AG04450 (cell line): ENCODE measurements at places on chromosomes 16 and 17.

GRCh38 chr17:12928736-12929135 lies 89.1 kb downstream of the ELAC2 start:
- DNase-seq: no peak

GRCh38 chr17:72661116-72661944 lies 431.2 kb downstream of the SLC39A11 start:
- no peak for DNase-seq

- no peak for DNase-seq
Measured at GRCh38 chr16:54284931-54285413, 1.6 kb downstream of the IRX3 start.

- DNase-seq: no peak
Measured at GRCh38 chr16:77373726-77374125, 61.1 kb downstream of the ADAMTS18 start.

- DNase-seq: no peak
Measured at GRCh38 chr17:13157656-13158055, 139.8 kb upstream of the ELAC2 start.

DNA sequence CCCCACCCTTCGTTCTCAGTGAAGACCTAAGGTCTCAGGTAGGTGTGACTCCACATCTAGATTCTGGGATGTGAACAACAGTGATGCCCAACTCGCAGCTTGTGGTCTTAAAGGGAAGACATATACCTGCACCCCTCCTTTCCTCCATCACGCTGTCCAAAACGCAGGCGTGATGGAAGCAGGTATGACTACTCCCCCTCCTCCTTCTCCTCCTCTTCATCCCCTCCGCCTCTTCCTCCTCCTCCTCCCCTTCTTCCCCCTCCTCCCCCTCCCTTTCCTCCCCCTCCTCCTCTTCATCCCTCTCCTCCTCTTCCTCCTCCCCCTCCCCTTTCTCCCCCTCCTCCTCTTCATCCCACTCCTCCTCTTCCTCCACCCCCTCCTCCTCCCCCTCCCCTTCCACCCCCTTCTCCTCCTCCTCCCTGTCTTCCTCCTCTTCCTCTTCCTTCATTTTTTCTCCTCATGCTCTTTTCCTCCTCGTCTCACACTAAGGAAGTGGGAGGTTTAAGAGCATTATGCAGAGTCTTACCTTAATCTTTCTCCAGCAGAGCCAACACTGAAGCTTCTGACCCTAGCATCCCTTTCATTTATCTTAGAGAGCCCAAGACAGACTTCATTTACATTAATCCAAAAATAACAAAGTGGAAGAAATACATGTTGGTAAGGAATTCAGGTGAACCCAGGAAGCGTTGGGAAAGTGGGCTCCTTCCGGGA lies 352.5 kb downstream of the FOXL1 start:
- no peak for DNase-seq

- DNase-seq: no peak
Measured at GRCh38 chr16:17258848-17259713, 211.7 kb downstream of the XYLT1 start.

GRCh38 chr16:71467810-71468209 lies 5.8 kb upstream of the ZNF23 start:
- DNase-seq: no peak

GRCh38 chr17:70254735-70255460 lies 85.6 kb downstream of the KCNJ2 start:
- DNase-seq: no peak

DNA sequence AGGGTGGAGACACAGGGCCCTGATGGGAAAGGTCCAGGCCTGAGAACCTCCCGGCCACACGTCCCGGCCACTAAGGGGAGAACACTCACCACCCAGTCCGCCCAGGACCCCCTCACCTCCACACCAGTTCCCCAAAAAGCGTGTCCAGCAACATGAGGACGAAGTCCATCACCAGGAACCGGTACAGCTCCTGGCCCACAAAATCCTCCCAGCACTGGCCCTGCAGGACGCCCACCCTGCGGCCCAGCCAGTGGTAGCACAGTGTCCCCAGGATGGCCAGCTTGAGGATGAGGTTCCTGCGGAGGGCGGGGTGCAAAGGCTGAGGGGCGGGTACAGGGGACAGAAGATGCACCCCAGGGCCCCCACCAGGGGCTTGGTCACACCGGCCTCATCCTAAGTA lies 8.0 kb downstream of the TMC6 start:
- DNase-seq: no peak

GRCh38 chr17:49557312-49558024 lies 18.2 kb upstream of the NXPH3 start:
- DNase-seq: no peak

- no peak for DNase-seq
Measured at GRCh38 chr17:46842835-46843234, 8.5 kb upstream of the WNT9B start.

DNA sequence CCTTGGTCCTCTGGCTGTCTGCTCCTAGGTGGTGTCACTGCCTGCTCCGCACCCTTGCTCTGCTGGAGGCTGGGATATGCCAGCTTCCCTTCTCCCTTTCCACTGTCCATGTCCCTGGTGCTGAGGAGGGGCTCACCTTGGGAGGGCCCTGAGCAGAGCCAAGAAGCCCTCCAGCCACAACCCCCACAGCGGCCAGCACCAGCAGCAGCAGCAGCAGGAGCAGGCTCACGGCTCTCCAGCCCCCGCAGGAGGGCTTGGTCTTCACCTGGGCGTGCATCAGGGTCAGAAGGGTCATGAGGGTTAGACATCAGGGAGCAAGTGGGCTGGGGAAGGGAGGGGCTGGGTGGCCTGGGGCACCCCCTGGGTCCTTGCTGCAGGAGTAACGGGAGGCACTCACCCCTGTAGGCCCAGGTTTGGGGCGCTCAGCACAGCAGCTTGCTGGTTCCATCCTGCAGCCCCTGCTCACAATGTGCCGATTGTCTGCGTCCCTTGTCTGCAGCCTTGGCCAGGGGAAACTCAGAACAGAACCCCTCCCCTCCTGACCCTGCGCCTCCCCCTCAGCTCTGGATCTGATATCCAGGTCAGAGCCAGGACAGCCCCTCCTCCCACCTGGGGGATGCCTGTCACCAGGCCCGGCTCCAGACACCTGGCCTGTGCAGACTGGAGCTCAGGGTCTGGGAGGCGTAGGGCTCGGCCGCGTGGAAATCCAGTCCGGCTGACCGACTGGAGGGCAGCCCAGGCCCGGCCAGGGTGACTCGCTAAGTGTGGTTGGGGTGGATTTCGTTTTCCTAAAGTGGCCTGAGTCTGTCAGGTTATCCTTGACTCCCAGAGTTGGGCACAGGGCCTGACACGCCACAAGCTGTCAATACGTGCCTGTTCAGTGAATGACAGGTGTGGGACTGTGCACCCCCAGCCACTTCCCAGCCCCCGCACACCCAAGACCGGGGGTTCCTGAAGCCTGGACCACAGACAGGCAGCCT lies at the start of gene BRICD5:
Gene BRICD5 (minus strand): TSS at position 478 of the 980 bp plus-strand sequence. CDS start 30 bp downstream, at position 448.
- no peak for DNase-seq

DNA sequence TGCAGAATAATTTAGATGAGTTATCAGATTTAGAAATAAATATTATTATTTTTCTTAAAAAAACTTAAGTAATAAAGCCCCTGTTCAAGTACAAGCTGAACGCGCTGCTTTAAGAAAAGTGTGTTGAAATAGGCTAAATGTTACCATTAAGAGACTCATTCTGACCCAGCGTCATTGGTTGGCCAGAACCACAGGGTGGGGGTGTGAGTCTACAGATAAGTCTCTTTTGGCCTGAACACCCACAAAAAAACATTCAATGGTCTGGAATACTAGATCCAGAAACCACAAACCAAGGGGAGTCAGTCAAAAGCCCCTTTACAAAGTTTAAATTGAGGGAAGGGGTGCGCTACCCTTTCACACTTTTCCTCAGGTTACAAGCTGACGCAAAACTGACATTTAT lies 776.1 kb downstream of the KCNJ2 start:
- DNase-seq: no peak

- DNase-seq: no peak
Measured at GRCh38 chr17:78892520-78892919, 10.5 kb downstream of the CEP295NL start.

GRCh38 chr17:47895347-47895855 lies 635 bp upstream of the SP2 start:
- no peak for DNase-seq

DNA sequence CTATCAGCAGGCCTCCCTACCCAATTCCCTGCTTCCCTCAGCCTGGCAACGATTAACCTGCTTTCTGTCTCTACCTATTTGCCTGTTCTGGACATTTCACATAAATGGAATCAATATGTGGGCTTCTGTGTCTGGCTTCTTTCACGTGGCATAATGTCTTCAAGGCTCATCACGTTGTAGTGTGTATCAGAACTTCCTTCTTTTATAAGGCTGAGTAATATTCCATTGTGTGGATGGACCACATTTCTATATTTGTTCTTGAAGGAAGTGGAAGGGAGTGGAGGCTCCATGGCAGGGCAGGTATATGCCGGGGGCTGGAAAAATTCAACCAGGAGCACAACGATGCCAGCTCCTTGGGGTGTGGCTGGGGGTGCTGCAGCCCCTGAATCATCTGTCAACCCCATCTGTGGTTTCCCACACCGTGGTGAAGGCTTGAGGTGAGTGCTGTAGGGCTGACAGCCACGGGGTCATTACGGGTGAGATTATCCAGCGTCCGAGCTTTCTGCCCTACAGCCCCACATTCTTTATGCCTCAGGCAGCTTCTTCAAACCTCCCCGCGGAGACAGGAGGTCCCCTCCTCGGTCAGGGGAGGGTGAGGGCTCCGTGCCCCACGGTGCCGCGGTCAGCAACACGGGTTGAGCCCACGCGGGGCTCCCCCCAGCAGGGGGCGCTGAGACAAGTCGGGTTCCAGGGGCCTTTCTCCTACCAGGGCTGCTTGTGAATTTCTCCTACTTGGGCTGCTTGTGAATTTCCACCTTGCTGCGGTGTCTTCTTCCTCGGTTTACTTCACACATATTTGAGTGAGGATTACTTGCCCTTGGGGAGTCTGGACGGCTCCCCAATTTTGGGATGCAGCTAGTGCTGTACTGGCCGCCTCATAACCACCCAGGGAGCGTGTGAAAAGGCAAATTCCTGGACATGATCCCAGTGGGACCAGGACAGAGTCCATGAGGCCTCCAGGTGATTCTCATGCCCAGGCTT lies 18.3 kb upstream of the WFIKKN2 start:
- no peak for DNase-seq

DNA sequence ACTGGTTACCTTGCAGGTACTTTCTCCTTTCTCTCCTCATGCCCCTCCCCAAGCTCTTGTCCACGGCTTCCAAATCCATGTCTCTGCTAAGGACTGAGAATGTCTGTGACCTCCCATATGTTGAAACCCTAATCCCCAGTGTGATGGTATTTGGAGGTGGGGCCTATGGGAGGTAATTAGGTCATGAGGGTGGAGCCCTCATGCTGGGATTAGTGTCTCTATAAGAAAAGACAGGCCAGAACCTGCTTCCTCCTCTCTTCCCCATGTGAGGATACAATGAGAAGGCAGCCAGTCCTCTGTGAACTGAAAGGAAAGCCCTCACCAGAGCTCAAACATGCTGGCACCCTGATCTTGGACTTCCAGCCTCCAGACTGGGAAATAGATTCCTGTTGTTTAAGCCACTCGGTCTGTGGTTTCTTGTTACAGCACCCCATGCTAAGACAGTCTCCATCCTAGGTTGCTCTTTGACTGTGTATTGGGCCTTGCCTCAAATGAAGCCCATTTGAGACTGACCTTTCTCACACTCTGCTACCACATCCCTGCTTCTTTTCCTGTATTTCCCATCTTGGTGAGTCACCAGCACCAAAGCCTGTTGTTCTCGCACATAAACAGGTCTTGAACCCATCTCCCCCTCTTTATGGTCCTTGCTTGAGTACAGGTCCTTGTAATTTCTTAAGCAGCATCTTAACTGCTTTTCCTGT lies 135.0 kb downstream of the CDK5R1 start:
- no peak for DNase-seq

DNA sequence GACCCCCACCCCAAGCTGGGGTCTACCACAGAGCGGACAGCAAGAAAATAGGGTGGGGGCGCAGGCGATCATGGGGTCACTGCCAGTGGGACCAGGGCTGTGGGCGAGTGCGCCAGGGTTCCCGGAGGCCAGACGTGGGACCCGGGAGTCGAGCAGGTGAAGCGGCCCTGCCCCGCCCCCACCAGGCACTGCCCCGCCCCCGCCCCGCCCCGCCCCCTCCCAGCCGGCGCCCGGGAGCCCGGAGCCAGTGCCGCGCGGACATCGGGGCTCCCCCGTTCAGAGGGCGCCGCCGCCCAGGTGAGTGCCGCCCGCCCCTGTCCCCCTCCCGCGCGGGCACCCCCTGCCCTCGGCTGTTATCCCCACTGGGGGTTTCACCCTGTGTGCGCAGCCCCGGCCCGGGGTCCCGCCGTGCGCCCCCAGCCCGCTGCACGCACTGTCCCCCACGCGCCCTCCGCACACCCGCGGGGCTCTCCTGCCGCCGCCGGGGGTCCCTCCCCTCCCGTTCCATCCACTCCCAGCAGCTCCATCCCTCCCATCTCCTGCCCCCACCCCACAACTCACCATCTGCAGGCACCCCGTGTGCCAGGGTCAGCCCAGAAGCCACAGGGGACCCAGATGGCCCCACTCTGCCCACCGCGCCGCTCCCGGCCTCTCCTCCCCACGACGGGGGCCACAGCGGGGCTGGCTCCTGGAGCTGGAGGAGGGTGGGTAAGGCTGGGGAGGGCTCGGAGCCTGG lies at the start of gene SSTR5:
Gene SSTR5 (plus strand): TSS at position 222 of the 736 bp plus-strand sequence. CDS start 6,122 bp downstream, outside the sequence.
- no peak for DNase-seq

DNA sequence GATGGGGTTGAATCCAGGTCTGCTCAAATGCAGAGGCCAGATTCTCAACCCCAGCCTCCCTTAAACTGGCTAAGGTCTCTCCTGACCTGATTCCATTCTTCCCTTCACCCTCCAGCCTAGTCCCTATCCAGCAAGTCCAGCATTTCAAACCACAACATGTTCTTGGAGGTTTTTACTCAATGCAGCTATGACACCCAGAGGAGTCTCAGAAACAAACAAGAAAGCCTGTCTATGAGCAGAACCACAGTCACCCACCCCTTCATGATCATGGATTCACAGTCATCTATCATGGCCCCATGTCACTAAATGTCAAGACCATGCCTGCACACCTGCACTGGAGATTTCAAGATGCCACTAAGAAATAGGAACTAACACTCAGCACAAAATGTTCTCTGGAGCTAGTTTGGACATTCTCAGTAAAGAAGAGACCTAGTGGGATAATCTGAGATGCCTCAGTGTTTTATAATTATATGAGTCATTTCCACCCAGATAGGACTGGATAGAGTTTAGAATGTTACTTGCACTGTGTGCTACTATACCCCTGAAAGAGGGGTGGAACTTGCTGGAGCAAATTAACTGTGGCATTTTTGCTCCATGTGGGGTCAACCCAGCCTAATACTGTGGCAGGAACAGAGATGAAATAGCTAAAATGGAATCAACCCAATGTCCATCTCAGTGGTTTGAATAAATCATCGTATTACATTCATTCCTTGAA lies 9.5 kb upstream of the METTL22 start:
- DNase-seq: no peak

GRCh38 chr16:72216767-72217166 lies 44.8 kb upstream of the PMFBP1 start:
- DNase-seq: no peak

GRCh38 chr16:4500272-4500671 lies 24.1 kb downstream of the HMOX2 start:
- peak; percentile 60 for DNase-seq

DNA sequence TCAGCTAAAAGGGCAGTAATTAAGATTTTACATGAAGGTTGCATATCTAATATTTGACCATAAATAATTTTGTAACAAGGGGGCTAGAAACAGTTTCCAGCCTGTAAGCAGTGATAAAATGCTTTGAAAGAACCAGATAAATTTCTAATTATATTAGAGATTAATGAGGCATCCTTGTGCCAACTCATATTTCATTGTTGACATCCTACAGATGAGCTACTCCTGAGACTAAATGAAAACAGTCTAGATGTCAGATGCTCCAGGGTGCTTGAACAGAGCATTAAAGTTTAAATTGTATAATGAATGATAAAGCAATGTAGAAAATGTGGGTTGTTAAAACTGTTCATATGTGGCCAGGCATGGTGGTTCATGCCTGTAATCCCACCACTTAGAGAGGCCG lies 23.3 kb downstream of the IQCK start:
- DNase-seq: no peak
